GM03348 (cell line): ENCODE measurements at places on chromosomes 2 and 18.

DNA sequence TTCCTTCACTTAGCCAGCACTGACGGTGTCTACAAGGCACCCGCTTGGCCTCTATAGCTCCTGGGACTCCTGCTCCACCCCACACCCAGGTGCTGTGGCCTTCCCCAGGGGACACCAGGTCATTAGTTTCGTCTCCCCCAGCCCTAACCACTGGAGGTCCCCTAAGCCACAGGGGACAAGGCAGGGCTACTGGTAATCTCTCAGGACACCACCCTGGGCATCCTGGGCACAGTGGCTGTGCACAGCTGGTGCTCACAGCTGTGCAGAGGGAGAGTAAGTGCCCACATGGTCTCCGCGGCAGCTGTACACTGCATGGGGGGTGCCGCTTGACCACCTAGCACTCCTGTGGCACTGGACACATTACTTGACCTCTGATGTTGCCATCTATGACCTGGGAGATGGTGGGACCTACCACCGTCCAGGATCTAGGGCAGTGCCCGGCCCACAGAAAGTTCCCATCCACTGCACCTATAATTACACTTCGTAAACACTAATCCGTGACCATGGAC is 134.0 kb downstream of the HDAC4 start:
- DNase-seq = no peak

DNA sequence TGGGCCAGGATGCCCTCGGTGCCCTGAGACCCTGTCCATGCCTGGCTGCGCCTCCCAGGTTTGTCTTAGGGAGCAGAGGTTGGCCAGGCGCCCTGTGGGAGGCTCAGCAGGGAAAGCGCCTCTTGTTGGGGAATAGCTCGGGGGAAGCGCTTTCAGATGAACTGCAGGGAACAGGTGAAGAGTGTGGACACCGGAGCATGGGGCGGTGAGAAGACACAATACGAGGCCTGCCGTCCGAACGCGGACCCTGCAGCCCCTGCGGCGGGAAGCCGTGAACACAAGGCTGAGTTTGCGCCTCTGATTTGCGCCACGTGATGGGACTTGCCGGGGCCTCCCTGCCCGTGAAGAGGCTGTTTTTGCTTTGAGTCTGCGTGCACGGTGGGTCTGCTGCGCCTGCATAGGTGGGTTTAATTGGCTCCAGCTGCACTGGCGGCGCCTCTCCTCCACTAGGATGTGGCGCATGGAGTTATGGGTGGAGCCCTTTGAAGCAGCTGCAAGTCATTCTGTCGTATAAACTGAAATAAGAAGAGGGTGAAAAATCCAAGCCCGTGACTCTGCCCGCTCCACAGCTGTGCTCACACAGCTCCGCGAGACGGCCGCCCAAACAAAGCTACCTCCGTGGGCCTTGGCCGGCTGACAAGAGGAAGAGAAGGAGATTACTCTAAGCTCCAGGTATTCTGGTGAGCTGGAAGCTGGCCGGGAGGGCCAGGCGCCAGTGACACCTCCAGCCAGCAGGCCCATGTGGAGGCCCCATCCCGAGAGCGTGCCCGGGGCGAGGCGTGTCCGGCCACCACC is 103.5 kb upstream of the CTDP1 start:
- peak; percentile 50 for DNase-seq

GRCh38 chr2:225052703-225053102 is 10.4 kb upstream of the DOCK10 start:
- no peak for DNase-seq

DNA sequence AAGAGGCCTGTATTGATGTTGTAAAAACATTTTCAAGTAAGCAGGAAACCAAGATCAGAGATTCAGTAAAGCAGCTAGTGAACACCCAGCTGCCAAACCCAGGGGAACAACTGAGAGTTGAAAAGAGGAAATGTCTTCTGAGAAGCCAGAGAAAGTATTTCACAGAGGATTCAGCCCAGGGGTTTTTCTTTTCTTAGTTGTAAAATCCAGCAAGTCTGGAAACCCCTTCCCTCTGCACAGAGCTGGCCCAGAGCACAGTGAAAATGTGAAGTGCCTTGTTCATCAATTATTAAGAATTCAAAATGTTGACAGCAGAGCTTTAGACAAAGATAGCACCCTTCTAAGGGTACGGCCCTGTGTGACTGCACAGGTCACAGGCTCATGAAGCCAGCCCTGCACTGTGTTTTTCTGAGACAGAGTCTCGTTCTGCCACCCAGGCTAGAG is 28.4 kb downstream of the AFF3 start:
- DNase-seq = no peak

DNA sequence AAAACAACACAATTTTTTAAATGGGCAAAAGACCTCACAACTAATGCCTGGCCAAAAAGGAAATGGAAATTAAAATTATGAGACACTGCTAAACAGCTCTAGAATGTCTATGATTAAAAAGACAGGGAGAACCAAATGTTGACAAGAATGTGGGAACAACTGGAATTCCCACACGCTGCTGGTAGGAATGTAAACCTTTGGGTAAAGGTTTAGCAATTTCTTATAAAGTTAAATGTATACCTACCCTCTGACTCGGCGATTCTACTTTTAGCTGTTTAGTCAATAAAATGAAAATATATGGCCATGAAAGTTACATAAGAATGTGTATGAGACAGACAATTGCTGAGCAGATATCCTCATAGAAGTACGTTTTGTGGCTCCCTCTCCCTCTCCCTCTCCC is 60.9 kb downstream of the ATF2 start:
- no peak for DNase-seq

- no peak for DNase-seq
Measured at GRCh38 chr2:9318461-9319337, 104.6 kb downstream of the ITGB1BP1 start.

GRCh38 chr2:46555011-46555410 is 75.6 kb downstream of the TMEM247 start:
- DNase-seq = no peak

GRCh38 chr2:107462181-107462580 is 364.5 kb upstream of the RGPD4 start:
- no peak for DNase-seq

DNA sequence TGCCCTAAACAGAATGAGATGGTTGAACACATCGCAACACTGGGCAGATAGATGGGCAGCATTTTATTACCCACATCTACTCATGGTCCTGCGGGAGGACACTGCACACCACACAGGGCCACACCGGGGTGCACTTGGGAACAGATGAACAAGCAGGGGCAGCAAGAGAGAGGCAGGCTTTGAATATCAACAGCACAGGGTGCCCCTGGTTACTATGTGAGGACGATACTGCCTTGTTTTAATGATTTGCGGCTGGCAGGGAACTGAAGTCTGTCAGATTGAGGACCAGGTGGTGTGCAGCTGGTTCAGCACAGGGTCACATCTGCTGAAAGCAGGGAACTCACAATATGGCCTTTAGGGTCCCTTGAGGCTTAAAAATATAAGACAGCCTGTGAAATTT is 195.7 kb downstream of the PIEZO2 start:
- no peak for DNase-seq

GRCh38 chr2:179376881-179377280 is 112.2 kb upstream of the SESTD1 start:
- no peak for DNase-seq

GRCh38 chr2:236823041-236823629 is 253.5 kb downstream of the ACKR3 start:
- no peak for DNase-seq

GRCh38 chr2:43314299-43314927 is 88.0 kb upstream of the ZFP36L2 start:
- no peak for DNase-seq

- DNase-seq = no peak
Measured at GRCh38 chr2:198401644-198402043, 597.3 kb downstream of the PLCL1 start.

GRCh38 chr2:37317746-37318145 is 6.9 kb downstream of the PRKD3 start:
- DNase-seq = no peak

DNA sequence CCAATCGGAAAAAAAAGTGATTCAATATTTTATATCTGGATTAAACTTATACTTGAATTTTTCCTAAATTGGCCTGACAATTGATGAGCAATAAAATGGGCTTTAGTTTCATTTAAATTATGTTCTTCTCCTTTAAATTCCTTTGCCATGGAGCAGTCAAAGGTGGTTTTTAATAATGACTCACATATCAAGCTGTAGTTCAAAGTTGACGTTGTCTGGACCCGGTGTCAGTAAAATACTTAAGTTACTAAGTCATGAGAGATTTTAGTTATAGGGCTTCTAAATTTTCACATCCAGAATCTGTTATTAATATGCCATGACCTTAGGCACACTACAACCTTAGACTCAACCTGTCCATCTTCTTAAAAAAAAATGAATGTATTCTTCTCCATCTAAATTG is 62.5 kb downstream of the CDH2 start:
- peak; percentile 8 for DNase-seq

DNA sequence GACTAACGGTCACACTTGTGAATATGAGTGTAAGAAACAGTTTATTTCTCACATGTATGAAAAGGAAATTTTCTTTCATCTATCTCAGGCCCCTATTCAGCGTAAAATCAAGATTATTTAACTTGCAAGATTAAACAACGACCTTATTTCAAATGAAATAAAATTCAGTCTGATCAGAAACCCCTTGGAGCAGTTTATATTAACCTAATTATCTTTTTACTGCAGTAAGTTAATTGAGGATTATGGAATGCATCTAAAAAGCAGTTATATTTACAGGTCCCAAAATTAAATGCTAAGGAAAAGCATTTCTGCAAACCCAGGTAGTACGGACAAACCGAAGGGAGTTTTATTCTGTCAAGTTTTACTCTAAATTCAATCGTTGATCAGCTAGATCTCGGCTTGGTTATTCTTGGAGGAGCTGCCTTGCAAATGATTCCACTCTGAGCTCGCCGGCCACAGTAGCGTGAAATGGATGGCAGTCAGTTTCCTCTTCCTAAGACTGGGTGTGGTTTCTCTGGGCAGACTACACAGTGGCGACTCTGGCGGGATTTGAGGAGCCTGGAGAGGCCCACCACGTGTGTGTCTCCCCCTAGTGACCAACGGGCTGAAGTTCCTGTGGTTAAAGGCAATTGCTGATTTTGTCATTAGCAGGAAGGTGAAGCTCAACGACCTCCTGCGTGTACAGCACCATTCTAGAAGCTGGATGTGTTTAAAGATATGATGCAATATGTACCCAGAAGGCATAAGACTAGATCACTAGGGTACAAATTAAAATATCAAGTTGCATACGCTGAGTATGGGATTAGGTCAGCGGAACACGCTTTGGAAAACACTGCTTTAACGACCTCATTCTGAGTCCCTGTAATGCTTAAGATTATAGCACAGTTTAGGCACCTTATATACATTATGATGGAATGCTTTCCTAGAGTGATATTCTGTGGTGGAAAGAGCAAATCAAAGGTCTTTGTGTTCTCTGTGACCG is 36.4 kb downstream of the PRKRA start:
- peak; percentile 89 for DNase-seq

GRCh38 chr2:46002507-46002883 is 294.7 kb upstream of the EPAS1 start:
- peak; percentile 14 for DNase-seq

GRCh38 chr2:53820711-53821110 is 33.9 kb downstream of the ERLEC1 start:
- no peak for DNase-seq

- no peak for DNase-seq
Measured at GRCh38 chr18:63850636-63851035, 36.9 kb upstream of the SERPINB2 start.

DNA sequence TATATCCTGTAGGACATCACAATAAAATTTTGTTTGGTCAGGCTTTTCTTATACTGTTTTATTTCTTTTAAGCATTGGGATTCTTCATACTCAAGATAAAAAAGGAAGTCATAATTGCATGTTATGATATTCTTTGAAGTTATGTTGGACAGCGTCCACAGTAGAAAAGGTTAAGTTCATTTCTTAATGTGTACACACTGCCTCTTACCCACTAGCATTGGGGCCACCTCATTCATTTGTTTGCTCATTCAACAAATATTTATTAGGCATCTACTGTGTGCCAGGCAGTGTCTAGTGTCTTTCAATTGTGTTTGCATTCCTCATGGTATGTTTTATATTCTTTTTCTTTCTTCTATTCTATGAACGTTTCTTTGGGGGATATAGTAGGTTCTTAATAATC is 70.2 kb downstream of the PTPRM start:
- DNase-seq = no peak

GRCh38 chr2:187390891-187391290 is 57.2 kb downstream of the CALCRL start:
- DNase-seq = peak; percentile 41

- no peak for DNase-seq
Measured at GRCh38 chr18:6001867-6002266, 106.5 kb upstream of the TMEM200C start.

DNA sequence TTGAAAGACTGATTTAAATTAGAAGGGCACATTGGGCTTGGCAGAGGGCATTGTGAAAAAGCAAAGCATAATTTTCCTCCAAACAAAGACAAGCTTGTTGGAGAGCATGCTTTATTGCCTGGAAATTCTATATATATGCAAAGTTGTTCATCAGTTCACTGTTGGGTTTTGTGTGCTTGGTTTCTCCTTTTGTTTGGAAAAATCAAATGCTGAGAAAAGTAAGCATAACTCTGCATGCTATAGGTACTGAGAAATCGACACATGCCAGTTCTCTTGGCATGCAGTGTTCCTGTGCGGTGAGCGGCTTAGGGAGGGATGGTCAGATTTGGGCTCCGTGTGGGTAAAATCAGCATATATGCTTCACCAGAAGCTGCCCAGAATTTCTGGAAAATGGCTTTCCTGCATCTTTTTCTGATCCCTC is 161.0 kb downstream of the RAPGEF4 start:
- no peak for DNase-seq

- no peak for DNase-seq
Measured at GRCh38 chr2:129318581-129319421, 660.7 kb upstream of the RAB6C start.

GRCh38 chr18:34726286-34727004 is 16.3 kb downstream of the DTNA start:
- no peak for DNase-seq

GRCh38 chr18:54453996-54454395 is 96.3 kb downstream of the C18orf54 start:
- no peak for DNase-seq

- no peak for DNase-seq
Measured at GRCh38 chr18:58324824-58325480, 280.9 kb downstream of the NEDD4L start.

DNA sequence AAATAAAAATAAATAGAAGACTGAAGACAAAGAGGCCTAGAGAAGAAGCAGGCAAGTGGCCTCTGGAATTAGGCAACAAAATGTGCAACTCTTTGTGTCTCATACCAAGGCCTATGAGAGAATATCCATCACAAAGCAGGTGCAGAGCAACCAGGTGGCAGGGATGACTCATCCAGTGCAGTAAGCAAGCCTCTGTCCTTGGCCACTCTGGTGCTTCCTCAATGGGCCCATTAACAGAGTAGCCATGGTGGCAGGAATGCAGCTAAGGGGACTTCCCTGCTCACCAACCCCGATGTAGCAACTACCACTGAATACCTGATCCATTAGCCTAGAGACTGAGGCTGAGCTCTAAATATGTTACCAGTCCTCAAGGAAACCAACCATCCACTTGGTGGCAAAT is 11.0 kb upstream of the EPG5 start:
- no peak for DNase-seq

DNA sequence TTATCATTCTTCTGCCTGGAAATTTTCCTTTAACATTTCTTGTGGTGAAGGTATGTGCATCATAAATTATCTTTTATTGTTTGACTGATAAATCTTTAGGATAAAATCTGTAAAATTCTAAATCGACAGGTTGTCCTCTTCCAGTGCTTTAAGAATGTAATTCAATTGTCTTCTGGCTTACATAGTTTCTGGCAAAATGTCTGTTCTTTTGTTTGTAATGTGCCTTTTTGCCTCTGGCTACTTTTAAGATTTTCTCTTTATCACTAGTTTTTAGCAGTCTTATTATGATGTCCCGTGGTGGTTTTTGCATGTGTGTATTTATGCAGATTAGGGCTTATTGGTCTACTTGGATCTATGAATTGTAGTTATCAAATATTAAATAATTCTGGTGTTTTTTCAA is 203.6 kb upstream of the COPS8 start:
- DNase-seq = no peak
